CD4-positive, CD25-positive, alpha-beta regulatory T cell (primary cell): ENCODE measurements at places on chromosomes 2 and 18.

DNA sequence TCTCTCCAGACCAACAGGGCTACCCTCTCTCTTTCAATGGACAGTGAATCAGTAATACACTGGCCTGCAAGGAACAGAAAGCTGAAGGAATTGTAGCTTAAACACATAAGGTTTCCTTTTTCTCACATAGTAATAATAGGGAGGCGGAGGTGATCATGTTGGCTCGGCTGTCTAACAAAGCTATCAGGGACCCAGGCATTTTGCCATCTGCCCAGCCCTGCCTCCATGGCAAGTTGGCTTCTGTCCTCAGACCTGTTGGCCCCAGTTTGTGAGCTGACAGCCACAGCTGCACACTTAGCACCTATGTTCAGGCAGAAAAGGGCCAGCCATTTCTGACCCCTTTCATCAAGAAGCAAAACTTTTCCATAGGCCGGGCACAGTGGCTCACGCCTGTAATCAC lies 2.0 kb upstream of the CHRNG start:
- no peak for DNase-seq

GRCh38 chr2:112229348-112229747 lies 25.5 kb downstream of the ZC3H8 start:
- DNase-seq, result no peak

- DNase-seq, result no peak
Observed at GRCh38 chr18:907115-907884, 2.6 kb downstream of the ADCYAP1 start.

GRCh38 chr2:172478353-172478752 lies 51.0 kb downstream of the ITGA6 start:
- no peak for DNase-seq

GRCh38 chr2:23283653-23284052 lies 101.3 kb upstream of the KLHL29 start:
- no peak for DNase-seq
